ENCODE measurements at places on chromosomes 4 and X. TPM values are rescaled to one million over a fixed set of nuclear protein-coding genes. Genes with fewer than 3 reads are reported as not detected.

- H3K27me3 ChIP-seq = no peaks in the 10 kb centered on the region
- no peak overlapping the region for H3K27ac ChIP-seq
- no peaks in the 10 kb centered on the region for H3K4me1 ChIP-seq
- no peaks in the 10 kb centered on the region for H3K36me3 ChIP-seq
- H3K4me3 ChIP-seq = no peak overlapping the region
Measured at GRCh38 chr4:29948858-29949257, 771.3 kb upstream of the PCDH7 start.

SSX4B gene
- not detected for total RNA-seq

SEL1L3 gene
- total RNA-seq = 13.3 TPM

SHROOM4 gene
- 25.3 TPM for total RNA-seq

SUPT20HL2 gene
- total RNA-seq = 3.2 TPM

GRCh38 chr4:33107814-33108213 is 2387.6 kb downstream of the PCDH7 start:
- no peaks in the 10 kb centered on the region for H3K4me1 ChIP-seq
- H3K4me3 ChIP-seq = no peak overlapping the region
- DNase-seq = no peak
- no peak overlapping the region for H3K27ac ChIP-seq

GRCh38 chr4:140311257-140311835 is 62.1 kb upstream of the SCOC start:
- DNase-seq = no peak
- H3K36me3 ChIP-seq = no peaks in the 10 kb centered on the region
- no peaks in the 10 kb centered on the region for H3K27me3 ChIP-seq
- H3K27ac ChIP-seq = no peak overlapping the region
- no peak overlapping the region for H3K4me3 ChIP-seq
- peaks cover 13% of the 10 kb centered on the region for H3K4me1 ChIP-seq

- H3K27me3 ChIP-seq = no peaks in the 10 kb centered on the region
- H3K36me3 ChIP-seq = no peaks in the 10 kb centered on the region
- DNase-seq = no peak
Measured at GRCh38 chr4:145937971-145938611, 532 bp downstream of the ZNF827 start.

Measured in ascending aorta (tissue), 2 donors.